RKO (cell line): ENCODE measurements at places on chromosomes 4 and X.

- no peak for DNase-seq
These were observed 61.5 kb downstream of the GALNT7 start for GRCh38 chr4:173230062-173230461.

GRCh38 chrX:148422526-148422925 is 77.9 kb upstream of the AFF2 start:
- DNase-seq = no peak

- no peak for DNase-seq
These were observed 407.9 kb downstream of the TECRL start for GRCh38 chr4:64001229-64001898.

DNA sequence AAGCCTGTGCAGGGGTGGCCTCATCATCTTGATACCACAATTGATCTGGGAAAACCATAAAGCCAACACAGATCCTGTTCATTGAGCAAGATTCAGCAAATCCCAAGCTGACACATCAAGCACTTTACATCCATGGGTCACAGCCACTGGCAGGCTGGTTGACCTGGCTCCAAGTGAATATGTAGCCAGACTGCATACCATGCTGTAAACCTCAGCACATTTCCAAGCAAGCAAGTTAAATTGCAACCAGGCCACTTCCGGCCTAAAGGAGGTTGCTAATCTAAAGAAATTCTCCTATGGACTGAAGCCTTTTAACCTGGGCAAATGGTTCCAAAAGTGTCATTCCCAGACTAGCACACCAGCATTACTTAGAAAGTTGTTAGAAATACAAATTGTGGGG is 54.4 kb upstream of the USP26 start:
- no peak for DNase-seq

- DNase-seq = no peak
These were observed 231.7 kb downstream of the FBXW7 start for GRCh38 chr4:152304220-152304619.

- DNase-seq = no peak
These were observed 22.7 kb downstream of the KLF3 start for GRCh38 chr4:38686682-38687081.

DNA sequence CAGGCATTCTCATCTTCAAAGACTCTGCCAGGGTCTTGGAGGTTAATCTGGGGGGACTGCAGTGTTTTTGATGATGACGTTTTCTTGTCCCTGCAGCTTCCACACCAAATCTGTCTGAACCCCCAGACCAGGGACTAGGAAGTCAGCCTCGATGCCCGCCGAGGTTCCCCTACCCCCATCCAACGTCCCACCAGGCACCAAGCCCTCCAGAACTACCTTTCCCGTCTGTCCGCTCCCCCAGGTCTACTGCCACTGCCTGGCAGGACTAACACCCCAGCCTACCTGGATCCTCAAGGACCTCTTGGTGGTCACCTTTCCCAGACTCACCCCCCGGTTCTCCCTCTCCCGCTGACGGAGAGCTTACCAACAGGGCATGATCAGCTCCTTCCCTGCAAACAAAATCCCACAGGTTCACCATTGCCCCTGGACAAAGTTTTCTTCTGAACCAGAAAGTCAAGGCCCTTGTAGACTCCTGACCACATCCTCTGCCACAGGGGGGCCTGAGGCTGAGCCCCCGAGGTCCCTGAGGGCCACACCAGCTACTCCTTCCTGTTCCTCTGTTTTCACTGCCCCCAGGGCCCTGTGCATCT is 40.9 kb downstream of the HMX1 start:
- DNase-seq = no peak

DNA sequence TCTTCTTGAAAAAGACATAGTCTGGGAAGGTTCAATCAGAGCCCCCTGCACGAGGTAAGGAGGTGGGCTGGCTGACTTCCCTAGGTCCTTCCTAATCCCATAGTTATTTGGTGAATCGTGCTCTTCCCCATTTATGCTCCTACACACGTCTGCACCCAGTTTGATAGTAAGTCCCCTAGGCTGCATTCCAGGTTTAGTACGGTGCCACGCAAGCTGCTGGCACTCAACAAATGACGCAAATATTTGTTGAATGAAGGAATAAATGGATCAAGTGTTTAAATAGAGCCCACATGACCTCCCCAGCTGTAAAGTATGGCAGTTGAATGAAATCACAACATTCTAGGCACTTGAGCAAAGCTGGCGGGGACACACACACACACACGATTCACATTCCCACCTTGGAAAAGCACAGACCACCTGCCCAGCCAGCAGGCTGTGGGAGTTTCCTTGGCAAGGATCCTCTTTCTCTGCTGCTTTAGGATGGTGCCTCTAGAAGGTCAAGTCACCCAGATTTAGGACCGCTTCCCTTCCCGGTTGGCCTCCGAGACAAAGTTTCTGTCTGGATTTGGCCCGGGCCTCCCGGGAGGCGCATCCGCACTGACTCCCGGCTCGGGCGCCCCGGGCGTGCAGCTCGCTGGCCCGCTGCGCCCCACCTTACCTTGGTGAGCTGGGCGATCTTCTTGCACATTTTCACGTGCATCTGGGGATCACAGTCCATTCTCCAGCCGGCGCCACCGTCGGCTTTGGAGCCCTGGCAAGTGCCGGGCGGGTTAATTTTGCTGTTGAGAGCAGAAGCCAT is 721 bp downstream of the FAM184B start:
- DNase-seq = no peak
